ENCODE measurements at places on chromosomes 7 and 10. TPM values are rescaled to one million over a fixed set of nuclear protein-coding genes. Genes with fewer than 3 reads are reported as not detected.

ABCA13 gene
- 0.09 TPM for polyA plus RNA-seq

OPN1SW gene
- polyA plus RNA-seq = 2.8 TPM

CTBP2 gene
- polyA plus RNA-seq = 40.3 TPM

FAM24B gene
- polyA plus RNA-seq = 2.6 TPM

EVX1 gene
- not detected for polyA plus RNA-seq

DYNC1I1 gene
- polyA plus RNA-seq = 0.79 TPM

ITPRID1 gene
- 0.77 TPM for polyA plus RNA-seq

DNA sequence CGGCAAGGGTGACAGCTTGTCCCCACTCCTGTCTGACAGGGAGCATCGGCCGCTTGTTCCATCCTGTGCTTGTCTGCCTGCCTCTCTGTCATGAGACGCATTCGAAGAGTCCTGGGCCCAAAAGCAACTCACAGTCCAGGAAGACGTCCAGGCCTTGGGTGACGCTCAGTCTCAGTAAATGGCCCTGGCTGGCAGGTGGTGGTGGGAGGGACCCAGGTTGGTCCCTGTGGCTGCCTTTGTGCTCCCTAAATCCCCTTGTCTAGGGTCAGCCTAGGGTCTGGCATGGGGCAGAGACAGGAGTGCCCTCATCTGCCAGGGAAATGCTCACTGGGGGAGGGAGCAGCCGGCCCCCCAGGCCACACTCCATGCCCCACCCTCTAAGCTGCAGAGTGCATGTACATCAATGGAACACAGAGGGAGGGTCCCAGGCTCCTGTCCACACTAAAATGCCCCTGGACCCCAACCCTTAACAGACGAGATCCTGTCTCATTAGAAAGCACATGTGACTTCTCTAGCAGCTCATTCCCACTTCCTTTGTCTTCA is 295.2 kb upstream of the ZNF32 start:
- DNase-seq = no peak

- DNase-seq = peak; percentile 52
Observed at GRCh38 chr10:127298381-127298780, 102.0 kb upstream of the INSYN2A start.

DNA sequence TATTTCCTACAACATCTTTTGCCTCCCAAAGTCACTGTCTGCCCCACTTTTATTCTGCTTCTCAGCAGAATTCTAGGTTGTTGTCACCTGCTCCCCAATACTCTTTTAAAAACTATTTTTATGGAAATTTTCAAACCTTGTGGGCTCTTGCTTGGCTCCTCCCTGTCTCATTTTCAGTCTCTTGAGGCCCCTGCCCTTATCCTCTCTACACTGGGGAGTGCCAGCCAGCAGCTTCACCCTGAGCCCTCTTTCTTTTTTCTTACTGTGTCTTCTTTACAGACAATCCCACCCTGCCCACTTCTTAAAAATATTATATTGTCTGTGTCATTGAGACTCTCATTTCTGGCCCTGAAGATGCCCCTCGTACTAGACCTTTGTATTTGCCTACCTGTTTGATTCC is 61.7 kb upstream of the TMEM248 start:
- DNase-seq = no peak

- DNase-seq = no peak
Observed at GRCh38 chr7:30423788-30424505, 54.6 kb downstream of the NOD1 start.

- DNase-seq = peak; percentile 65
Observed at GRCh38 chr7:135745703-135746312, 2.8 kb downstream of the FAM180A start.

- DNase-seq = no peak
Observed at GRCh38 chr10:79179164-79179956, 110.6 kb downstream of the ZMIZ1 start.

GRCh38 chr7:156969972-156970420 is 20.5 kb downstream of the NOM1 start:
- peak; percentile 14 for DNase-seq

GRCh38 chr10:129965959-129966358 is 1.9 kb upstream of the EBF3 start:
- peak; percentile 79 for DNase-seq

DNA sequence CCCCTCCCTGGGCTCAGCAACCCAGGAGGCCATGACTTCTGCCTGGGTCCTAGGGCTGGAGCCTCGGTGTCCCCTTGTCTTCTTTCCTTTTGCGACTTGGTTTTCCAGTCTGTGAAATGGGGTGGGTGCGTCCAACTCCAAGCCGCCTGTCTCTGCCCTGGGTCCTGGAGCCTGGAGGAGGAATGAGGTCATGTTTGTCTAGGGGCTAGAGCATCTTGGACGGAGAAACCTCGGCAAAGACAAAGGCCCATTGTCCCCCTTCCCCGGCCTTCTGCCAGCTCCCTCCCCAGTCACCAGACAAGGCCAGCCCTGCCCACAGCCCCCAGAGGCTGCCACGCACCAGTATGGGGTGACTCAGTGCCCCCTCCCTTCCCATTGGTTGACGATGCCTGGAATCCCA is 39.8 kb upstream of the ELN start:
- no peak for DNase-seq

DNA sequence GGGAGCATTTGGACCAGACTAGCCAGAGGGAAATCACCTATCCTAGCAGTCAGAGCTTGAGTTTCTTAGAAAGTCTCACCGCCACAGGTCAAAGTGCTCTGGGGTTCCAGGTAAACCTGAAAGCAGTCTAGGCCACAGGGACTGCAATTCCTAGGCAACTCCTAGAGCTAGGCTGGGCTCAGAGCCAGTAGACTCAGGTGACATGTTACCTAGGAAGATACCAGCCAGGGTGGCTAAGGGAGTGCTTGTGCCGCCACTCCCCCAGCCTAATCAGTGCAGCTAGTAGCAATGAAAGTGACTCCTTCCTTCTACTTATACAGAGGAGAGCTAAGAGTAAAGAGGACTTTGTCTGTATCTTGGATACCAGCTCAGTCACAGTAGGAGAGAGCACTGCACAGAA is 348.7 kb upstream of the HPS1 start:
- no peak for DNase-seq

DNA sequence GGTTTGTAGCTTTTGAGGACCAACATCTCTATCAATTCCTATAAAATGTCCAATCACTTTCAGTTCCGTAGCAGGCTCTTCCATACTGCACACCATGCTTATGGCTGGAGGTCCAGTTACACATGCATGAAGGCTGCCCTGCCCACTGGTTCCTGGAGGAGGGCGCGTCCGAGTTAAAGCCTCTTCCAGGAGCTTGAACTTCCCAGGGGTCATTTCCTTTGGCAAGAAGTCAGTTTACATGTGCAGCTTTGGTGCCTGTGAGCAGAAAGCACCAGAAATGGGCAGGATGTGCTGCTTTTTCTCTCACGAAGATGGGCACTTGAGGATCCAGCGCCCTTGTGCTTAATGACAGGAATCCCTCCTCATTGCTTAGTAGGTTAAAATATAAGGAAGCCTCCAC is 17.6 kb upstream of the PHYH start:
- DNase-seq = no peak

GRCh38 chr10:95569368-95569767 is 8.2 kb upstream of the SORBS1 start:
- DNase-seq = no peak

- peak; percentile 91 for DNase-seq
Observed at GRCh38 chr7:156640257-156640948, at the start of gene RNF32. Gene RNF32 (plus strand): TSS chr7:156640774. CDS start chr7:156643878, 3,104 bp downstream.

GRCh38 chr7:96052860-96053470 is 268.9 kb downstream of the SLC25A13 start:
- no peak for DNase-seq

DNA sequence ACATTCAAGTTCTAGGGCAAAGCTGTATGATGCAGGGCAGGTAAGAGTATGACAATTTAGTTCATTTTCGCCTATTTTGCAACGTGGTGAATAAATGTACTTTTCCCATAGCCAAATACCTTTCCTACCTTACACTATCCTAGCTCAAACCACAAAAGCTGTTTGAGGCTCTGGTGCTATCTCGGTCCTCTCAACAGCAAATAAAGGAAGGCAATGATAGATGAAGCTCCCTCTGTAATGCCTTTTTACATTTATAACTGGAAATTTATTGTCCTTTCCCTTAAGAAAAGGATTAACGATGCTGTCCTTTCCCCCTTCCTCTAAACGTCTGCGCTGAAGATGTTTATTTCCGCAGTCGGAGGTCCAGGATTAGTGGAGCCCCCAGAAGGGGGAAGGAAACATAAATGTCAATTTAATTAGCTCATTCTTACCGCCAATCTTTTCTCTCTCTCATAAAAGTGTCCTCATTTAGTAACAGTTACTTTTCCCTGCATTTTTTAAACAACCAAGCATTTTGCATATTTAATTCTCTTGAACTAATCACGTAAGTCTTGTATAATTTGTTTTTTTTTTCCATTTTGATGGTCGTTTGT is 114.6 kb downstream of the PIP4K2A start:
- no peak for DNase-seq

GRCh38 chr10:95663496-95663895 is 7.0 kb upstream of the ALDH18A1 start:
- no peak for DNase-seq

DNA sequence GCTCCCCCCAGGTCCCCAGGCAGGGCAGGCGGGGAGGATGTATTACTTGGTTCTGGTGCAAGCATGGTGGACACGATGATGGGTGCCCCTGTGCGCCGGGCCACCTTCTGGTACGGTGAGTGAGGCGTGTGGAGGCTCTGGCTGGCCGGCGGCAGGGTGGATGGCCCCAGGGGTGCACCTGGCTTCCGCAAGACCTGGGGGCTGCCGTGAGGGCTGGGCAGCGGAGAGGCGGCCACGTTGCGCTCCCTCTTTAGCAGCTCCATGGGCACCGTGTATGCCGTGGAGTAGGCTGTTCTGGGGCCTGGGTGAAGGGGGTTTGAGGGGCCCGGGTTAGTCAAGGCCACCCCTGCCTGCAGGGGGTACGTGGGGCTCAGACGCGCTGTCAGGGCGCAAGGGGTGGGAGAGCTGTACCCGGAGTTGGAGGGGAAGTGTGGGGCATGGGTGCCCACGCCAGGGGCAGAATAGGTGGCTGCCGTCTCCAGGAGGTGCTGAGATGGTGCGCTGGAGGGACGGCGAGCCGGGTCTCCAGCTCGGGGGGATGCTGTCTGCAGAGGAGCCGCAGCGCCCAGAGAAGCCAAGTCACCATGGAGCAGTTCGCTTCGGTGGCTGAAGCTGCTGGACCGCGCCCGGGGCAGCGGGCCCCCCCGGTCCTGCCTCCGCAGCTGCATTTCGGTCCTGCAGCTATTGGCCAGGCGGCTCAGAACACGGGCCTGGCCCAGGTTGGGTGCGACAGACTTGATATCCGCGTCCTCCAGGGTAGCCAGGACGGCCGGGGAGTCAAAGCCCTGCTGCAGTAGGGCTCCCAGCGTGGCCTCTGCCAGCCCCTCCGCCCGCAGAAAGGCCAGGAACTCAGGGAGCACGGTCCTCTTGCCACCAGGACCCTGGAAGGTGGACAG is 84.4 kb downstream of the ZRANB1 start:
- no peak for DNase-seq

DNA sequence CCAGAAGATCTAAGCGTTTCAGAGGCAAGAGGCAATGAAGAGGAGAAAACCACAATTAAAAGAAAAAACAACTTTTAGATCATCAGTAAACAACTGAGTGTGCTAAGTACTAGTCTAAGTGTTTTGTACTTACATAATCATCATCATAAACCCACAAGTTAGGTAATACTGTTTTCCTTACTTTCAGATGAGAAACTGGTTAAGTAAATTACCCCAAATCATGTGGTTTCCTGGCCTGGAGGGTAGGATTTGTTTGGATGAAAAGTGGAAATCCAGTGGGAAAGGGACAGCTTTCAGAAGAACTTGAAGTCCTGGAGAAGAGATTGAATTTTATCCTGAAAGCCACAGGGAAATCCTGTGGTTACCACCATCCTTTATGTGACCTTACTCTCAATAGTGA is 463.3 kb downstream of the LRMDA start:
- DNase-seq = no peak

- peak; percentile 99 for DNase-seq
Observed at GRCh38 chr7:112206238-112206990, at the start of the genes DOCK4 and ZNF277. Gene DOCK4 (minus strand): TSS chr7:112206399. CDS start chr7:112206138, 261 bp downstream. Gene ZNF277 (plus strand): TSS chr7:112206695. CDS start chr7:112206717, 22 bp downstream.

DNA sequence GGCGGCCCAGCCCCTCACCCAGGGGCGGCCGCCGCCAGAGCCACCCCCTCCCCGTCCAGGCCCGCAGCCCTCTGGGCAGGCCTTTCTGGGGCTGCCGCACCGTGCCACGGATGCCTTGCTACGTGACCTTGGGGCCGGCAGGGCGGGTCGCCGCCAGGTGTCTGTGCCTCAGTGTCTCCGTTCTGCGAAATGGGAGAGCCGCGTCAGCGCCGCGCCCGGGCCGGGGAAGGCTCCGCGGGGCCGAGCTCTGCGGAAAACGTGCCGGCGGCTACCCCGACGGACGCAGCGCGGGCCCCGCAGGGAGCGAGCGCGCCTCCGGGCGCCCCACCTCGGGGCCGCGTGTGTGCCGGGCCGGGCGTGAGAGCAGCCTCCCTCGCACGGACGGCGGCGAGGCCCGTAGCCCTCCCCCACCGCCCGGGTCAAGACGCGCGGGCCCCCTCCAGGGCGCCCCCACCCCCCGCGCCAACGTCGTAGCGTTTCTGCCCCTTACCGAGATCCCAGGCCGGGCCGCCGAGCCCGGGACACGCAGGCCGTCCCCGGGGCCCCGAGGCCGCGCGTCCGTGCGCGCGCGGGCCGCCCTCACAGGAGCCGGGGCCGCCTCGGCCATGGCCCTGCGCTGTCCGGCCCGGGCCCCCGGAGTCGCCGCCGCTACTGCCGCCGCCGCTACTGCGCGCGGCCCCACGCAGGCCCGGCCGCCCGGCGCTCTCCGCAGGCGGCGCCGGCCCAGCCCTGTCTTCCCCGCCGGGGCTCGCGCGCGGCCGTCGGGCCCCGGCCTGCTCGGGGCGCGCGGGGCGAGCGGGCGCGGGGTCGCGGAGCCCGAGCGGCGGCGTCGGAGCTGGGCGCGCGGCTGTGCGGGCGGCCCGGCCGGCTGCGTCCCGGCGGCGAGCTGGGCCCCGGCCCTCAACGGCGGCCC is 1.1 kb downstream of the ZNF777 start:
- peak; percentile 14 for DNase-seq

Data from muscle of leg (tissue), 16 donors.